Daoy (cell line): ENCODE measurements at places on chromosomes 6 and 20.
A peak's percentile ranks its signal among the peaks of the same experiment; 100 is the strongest.

- no peak for DNase-seq
These were observed 21.5 kb upstream of the GTSF1L start for GRCh38 chr20:43748274-43748673.

DNA sequence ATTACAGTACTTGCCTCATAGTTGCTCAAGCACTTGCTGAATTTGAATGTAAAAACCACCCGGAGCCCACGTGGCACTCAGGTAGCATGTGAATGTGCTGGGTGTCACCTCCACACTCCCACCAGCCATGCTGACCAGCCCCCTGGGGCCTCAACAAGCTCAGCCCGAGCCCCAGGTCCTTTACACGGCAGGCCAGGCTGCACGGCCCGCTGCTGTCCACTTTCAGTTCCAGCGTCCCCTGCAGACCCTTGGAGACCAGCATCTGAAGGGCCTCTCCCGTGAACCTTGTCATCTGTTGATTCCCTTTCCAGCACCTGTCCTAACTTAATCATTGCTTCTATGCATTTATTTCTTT, 33.3 kb upstream of the ZBP1 start:
- DNase-seq: peak; percentile 0

GRCh38 chr20:51331481-51331880, 211.0 kb downstream of the NFATC2 start:
- DNase-seq: peak; percentile 98

DNA sequence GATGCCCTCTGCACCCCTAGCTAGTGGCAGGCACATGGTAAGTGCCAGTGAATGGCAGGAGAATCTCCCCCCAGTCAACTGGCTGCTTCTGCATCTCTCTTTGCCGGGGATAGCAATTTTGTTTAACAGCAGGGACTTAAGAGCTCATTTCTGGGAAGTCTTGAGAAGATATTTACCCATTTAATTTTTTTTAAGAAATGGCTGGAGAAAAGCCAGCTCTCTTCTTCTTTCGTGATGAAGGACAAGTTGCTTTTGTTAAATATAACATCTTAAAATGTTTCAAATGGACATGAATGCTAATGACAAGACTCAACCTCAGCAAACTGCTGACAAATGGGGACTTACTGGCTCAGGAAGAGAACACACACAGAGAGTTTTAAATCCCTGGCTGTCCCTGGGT, 55.0 kb upstream of the IYD start:
- DNase-seq: no peak

DNA sequence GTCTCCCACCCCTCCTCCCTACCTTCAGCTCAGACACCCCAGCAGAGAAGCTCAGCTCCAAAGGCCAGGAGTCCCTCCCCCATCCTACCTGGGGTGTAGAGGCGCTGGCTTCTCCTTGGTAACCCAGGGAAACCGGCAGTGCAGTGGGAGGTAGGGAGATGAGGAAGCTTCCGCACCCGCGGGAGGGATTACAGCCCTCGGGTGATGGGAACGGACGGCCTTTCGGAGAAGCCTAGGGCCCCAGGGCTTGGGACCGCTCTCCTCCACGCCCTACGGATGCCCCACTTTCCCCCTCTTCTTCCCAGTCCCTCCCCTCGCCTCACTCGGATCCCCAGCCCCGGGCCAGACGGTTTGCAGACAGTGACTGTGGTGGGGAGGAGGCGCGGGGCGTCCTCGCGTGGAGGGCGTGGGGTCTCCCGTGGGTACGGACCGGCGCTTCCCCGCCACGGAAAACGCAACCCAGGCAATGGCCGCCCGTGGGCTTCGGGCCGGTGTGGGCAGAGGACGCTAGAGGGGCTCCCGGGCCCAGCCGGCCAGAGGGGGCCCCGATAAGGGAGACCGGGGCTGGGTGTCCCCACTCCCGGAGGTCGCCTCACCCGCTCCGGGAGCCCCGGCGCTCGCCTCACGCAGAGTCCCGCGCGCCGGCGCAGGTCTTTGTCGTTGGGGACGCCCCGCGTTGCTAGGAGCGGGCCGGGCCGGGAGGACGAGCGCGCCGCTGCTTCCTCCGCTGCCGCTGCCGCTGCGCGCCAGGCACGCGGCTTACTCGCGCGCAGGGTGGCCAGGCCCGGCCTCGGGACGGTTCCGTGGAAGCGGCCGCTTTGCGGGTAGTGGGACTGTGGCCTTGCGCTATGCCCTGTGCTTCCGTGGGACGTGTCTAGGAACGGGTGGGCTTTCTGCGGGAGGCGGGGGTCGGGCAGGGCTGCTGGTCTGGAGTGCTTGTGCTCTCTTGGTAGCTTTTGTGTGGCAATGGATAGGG, 15.8 kb downstream of the AARS2 start:
- peak; percentile 61 for DNase-seq

GRCh38 chr6:133764008-133764753, 124.7 kb upstream of the TCF21 start:
- DNase-seq: no peak

DNA sequence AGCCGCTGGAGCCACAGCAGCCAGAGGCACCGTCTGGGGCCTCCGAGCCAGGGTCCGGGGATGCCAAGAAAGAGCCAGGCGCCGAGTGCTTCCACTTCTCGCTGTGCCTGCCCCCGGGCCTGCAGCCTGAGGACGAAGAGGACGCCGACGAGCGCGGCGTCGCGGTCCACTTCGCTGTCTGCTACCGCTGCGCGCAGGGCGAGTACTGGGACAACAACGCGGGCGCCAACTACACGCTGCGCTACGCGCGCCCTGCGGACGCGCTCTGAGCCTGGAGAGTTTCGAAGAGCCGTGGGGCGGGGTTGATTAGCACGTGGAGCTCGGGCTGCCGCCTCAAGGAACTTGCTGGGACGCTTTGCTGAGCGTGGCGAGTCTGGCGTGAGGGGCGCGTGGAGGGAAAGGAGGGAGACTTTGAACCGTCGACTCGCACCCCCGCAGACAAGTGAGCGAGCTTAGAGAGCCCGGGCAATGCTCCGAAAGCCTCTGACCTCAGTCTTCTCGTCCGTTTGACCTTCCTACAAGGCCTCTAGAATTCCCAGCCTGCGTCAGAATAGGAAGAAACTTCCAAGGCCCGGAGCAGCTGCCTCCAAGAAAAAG, 1.3 kb downstream of the PPP1R3G start:
- no peak for DNase-seq

GRCh38 chr20:47233333-47234188, 122.9 kb downstream of the ZMYND8 start:
- no peak for DNase-seq

GRCh38 chr20:58277107-58277506, 32.4 kb upstream of the RAB22A start:
- no peak for DNase-seq

- DNase-seq: no peak
These were observed 168.0 kb downstream of the KIF16B start for GRCh38 chr20:16405254-16405653.

DNA sequence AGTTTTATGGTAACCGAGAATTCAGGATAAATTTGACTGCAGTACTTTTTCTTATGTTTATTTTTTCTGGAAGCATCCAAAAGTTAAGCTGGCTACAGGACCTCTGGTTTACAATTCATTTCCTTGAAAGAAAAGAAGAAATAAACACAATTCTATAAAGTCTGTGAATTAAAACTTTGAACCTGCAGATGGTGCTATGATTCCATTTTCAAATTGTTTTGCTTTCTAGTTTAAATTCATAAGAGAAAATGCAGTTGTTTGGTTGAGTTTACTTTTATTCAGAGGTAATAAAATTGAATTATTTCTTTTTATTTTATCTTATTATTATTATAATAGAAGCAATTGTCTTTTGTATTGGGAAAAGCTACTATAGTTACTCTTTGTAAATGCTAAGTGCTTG, 1.8 kb upstream of the VIP start:
- DNase-seq: no peak

- DNase-seq: no peak
These were observed 23.7 kb downstream of the RANBP9 start for GRCh38 chr6:13687917-13688351.

GRCh38 chr6:82074556-82074955, 173.0 kb downstream of the IBTK start:
- DNase-seq: no peak

DNA sequence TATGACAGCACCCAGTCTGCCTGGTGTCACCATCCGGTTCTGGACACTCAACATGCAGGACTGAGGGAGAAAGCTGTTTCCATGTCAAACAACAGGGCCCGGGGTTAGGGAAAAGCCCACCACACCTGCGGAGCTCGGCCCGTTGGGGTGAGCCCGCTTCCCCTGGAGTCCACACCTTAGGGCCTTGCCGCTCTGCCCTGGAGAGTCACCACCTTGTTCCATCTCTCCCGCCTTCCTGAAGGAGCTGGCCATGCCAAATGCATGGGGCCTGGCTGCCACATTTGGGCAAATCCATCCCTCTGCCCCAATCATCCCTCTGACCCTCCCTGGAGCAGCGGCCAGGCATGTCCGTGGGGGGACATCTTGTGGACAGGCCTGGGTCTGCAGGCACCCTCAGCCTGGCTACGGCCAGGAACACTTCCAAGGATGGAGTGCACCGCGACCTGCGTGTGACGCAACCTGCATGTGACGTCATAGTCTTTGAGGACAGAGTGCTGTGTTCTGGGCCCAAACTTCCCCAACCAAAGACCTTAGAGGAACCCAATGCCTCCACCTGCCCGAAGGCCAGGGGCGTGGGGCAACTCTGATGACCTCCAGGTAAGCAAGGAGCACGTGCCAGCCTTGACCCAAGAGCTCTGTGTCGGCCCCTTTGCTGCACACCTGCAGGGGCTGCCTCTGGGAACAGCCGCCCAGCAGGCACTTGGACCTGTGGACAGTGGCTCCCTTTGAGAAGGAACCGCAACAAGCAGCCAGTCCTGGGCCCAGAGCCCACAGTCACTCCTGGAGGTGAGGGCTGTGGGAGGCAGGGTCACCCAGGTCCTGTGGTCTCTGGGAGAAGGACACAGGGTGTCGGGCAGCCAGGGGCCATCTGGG, 1.7 kb downstream of the CABLES2 start:
- DNase-seq: peak; percentile 35

DNA sequence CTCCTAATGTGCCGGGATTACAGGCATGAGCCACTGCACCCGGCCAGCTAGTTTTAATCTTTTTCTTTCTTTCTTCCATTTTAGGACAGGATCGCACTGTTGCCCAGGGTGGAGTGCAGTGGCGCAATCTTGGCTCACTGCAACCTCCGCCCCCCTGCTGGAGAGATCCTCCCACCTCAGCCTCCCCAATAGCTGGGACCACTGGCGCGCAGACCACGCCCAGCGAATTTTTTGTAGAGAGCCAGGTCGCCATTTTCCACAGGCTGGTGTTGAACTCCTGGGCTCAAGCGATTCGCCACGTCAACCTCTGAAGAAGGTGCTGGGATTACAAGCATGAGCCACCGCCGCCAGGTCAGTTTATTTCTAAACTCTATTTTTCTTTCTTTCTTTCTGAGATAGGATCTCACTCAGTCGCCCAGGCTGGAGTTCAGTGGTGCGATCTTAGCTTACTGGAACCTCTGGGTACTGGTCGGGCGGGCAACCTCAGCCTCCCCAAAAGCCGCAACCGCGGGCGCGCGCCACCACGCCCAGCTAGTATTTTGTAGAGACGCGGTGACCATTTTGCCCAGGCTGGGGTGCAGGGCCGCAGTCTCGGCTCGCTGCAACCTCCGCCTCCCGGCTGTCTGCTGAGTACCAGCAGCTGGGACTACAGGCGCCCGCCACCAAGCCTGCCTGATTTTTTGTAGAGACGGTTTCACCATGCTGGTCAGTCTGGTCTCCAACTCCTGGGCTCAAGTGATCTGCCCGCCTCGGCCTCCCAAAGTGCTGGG, 20.0 kb upstream of the LIN28B start:
- no peak for DNase-seq

GRCh38 chr6:154569156-154569862, 58.8 kb upstream of the CNKSR3 start:
- DNase-seq: no peak

GRCh38 chr6:72826744-72827438, 205.0 kb downstream of the KCNQ5 start:
- DNase-seq: peak; percentile 75

GRCh38 chr6:111894272-111894671, 21.0 kb upstream of the FYN start:
- DNase-seq: peak; percentile 41

DNA sequence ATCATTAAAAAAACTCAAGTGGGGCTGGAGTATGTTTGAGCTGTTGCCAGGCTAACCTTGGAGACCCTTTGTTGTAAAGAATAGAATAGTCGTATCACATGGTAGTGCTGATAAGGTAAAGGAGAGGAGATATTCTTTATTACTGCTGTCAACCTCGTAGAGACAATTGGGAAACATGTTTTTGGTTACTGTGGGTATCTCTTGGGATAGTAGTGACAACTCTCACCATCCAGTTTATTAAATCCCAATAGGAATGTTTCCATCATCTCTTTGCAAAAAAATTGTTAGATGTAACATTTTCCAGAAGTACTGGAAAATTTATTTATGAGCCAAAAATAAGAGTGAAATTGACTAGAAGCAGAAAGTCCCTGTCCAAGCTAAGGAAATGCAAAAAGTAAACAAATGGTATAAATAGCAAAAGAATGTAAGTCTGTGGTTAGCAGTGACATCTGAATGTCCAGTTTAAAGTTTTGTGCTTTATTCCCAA, 829.3 kb upstream of the CITED2 start:
- no peak for DNase-seq

DNA sequence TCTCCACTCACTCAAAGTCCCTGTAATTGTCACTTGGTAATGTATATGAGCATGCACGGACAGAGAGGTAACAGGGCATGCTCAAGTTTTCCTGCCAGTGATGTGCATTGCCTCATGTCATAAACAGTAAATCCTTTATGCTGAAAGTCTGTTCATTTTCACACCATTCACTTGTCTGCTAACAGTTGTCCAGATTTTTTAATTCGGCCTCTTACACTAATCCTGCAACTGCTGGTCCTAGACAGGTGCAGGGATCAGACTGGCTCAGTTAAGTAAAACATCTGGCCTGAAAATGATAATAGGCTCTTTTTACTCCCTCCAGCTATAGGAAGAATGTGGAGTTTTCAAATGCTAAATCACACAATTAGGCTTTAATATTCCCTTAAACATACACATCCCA, 185.4 kb upstream of the VGLL2 start:
- DNase-seq: no peak

GRCh38 chr6:121216928-121217327, 117.4 kb downstream of the TBC1D32 start:
- DNase-seq: no peak

GRCh38 chr6:122393351-122393896, 6.0 kb upstream of the HSF2 start:
- no peak for DNase-seq

DNA sequence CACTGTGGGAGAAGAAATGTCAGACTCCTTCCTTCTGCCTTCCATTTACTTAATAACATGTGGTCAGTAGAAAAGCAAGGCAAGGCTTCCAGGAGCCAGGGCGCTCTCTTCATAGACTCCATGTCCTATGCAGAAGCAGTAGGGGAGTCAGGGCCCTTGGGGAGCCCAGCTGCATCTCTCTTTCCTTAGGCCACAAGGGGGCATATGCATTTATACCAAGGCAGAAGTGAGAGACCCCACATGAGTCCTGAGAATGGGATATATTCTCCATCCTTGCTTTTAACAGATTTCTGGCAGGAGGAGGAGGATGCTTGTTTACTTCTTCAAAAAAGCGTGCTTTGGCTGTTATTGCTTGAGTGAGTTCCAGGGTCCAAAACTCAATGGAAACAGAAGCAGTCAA, 198.5 kb downstream of the HIVEP2 start:
- peak; percentile 36 for DNase-seq

- no peak for DNase-seq
These were observed 1.1 kb downstream of the OCSTAMP start for GRCh38 chr20:46549188-46549972.
